Uterine smooth muscle cell (primary cell): ENCODE measurements at places on chromosomes 7 and 10. TPM values are rescaled to one million over a fixed set of nuclear protein-coding genes. Genes with fewer than 3 reads are reported as not detected.

The FAM25C gene
- total RNA-seq: not detected in 2 replicates

The EPHB6 gene
- 4.4 and 5.0 TPM in 2 replicates for total RNA-seq

The CYP3A5 gene
- total RNA-seq: 3.5 and 4.8 TPM in 2 replicates

The PYROXD2 gene
- total RNA-seq: 5.6 and 26.7 TPM in 2 replicates

The CLRN3 gene
- total RNA-seq: not detected in 2 replicates
